ENCODE measurements at places on chromosomes 2 and 18.

GRCh38 chr2:145007093-145007959, 487.4 kb upstream of the ZEB2 start:
- DNase-seq: no peak

DNA sequence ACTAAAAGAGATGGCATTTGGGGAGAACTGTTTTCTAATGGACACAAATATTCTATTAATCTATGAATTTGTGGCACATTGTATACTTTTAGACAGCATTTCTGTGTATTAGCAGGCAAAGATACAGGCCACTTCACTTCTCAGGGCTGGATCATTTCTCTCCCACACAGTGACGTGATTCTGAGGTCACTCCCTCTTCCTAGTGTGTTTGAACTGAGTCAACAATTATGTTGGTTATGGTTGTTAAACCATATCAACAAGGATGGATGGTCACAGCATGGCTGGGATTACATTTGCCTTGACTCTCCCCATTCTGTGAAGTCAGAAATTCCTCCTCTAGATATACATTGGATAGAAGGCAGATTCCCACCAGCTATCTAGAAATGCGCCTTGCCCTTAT, 11.6 kb downstream of the NOSTRIN start:
- DNase-seq: no peak

DNA sequence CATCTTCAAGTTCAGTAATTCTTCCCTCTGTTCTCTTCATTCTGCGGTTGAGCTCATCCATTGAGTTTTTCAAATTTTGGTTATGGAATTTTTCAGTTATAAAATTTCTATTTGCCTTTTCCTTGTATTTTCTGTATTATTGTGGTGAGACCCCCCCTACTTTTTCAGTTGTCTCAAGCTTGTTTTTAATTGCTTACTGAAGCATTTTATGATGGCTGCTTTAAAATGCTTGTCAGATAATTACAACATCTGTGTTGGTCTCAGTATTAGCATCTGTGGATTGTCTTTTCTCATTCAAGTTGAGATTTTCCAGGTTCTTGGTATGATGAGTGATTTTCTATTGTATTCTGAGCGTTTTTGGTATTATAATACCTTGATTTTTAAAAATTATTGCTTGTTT, 121.2 kb upstream of the REV1 start:
- no peak for DNase-seq

DNA sequence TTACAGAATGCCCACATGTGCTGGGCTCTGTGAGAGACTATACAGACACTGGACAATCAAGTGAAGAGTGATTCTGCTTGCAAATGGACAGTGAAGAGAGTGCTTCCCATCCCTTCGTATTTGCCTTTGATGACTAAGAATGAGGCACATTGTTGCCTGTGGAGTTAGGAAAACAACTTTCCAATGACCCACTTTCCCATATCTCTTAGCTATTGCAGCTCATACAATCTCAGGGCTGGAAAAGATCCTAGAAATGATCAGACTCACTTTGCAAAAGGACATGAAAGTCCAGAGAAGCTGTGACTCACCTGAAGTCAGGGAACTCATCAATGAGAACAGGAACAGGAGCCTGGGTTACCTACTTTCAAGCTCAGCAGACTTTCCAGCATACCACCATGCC, 440.5 kb upstream of the TCF4 start:
- no peak for DNase-seq

- no peak for DNase-seq
Measured at GRCh38 chr2:203893401-203893800, 25.8 kb downstream of the CTLA4 start.

- DNase-seq: no peak
Measured at GRCh38 chr18:76658627-76659026, 163.6 kb upstream of the ZNF516 start.

DNA sequence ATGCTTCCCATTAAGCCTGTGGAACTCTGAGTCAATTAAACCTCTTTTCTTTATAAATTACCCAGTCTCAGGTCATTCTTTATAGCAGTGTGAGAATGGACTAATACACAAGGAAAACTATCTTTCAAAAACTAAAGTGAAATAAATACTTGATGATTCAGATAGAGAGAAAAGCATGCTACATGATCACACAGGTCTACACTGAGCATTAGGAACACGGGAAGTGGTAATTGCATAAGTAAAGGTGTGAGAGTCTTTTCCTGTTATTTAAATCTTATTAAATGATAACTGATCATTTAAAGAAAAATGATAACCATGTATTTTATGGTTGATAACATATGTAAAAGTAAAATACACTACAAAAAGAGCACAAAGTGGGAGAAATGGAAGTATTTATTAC, 812.0 kb upstream of the RAB6C start:
- DNase-seq: no peak

GRCh38 chr2:135142323-135142722, 90.2 kb downstream of the RAB3GAP1 start:
- DNase-seq: no peak

- no peak for DNase-seq
Measured at GRCh38 chr2:232880764-232881351, 10.8 kb downstream of the SNORC start.

DNA sequence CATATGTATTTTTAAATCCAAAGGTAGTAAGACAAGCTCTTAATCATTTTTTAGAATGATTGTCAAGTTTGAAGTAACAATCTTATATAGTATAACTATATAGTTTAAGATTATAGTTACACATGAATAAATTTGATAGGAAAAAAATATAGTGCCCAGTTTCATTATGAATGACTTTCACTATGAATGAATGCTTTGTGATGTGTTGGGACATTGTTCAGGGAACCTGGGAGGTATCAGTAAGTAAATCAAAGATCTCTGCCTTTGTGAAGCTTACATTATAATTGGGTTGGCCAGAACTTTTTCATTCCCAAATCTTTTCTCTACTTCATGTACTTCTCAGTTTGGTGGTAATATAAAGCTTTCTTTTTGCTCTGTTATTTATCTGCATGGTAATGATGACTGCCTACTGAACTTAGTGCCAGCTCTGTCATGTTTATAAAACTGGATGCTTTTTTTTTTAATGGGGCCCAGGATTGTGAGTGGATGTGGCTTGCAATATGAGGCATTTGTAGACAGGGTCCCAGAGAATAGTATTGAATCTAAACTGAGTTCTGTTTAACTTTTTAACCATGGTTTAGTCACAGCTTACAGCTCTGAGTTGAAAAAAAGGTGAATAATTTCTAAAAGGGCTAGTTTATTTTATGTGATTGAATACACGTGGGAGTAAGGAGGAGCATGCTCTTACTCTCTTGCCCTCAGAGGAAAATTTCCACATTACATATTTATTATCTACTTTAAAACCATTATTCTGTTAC, 23.3 kb downstream of the GLS start:
- no peak for DNase-seq

GRCh38 chr2:101710471-101711318, 13.2 kb downstream of the MAP4K4 start:
- DNase-seq: no peak

DNA sequence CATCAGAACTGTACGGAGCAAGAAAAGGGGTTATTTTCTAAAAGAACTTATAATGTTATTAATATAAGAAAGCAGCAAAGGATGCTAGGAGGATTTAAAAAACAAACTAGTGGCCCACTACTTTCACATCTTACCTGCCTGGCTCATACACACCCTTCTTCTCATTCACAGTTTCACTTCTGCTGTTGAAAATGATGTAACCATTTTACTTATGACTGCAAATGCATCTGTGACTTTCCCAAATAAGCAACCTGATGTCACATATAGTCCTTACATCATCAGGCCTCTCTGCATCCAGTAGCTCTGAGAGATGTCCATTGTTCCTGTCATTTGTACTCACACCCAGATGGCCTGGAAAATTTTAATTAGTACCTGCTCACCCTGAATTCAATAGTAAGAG, 101.8 kb upstream of the MYO3B start:
- DNase-seq: peak; percentile 31

DNA sequence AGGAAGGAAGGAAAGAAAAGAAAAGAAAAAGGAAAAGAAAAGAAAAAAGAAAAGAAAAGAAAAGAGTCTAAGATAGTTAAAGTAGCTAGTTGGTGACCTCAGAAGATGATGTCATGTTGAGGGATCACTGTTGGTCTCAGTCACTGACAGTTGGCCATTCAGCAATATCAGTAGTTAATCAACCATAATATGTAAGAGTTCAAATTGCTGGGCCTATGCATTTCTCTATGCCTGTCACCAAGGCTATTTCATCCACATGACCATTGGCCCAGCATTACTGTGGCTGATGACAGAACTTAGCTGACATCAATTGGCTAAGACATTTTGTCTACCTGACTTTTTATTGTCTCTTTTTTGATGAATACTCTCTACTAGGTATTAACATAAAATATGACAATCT, 435.5 kb upstream of the CRIM1 start:
- DNase-seq: no peak

DNA sequence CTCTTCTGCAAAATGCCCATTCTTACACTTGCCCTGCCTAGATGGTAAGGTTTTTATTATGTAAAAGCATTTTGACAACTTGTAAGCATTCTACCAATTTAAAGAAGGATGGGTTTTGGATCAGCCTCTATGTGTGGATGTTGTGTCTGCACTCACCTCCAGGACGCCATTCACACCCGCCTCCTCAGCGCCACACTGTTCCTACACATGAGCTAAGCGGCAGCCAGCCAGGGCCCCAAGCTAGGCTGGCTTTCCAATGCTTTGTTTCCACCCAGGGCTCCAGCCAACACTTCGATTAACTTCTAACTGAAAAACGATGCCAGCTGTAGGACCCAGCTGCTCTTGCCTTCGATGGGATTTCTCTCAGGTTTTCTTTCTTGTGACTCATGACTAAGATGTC, 73.3 kb upstream of the FZD7 start:
- DNase-seq: no peak

GRCh38 chr2:11646530-11646929, 23.5 kb downstream of the NTSR2 start:
- no peak for DNase-seq

DNA sequence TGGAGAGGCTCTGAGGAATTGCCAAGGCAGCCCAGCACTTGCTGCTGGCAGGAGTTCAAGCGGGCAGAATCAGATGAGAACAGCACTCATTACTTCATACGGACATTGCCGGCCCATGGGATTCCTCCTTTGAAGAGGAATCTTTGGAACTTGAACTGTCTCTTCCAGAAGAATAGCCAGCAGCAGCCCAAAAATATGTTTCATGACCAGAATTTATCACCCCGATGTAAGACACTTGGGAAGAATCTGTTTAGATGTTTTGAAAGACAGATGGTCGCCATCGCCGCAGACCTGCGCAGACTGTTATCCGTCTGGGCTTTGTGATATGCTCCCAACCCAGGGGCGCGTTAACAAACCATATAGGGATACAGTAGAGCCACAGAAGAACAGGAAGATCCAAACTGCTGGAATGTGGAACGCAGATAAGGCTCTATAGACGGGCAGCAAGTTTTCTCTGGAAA, 3.7 kb upstream of the ADI1 start:
- no peak for DNase-seq

DNA sequence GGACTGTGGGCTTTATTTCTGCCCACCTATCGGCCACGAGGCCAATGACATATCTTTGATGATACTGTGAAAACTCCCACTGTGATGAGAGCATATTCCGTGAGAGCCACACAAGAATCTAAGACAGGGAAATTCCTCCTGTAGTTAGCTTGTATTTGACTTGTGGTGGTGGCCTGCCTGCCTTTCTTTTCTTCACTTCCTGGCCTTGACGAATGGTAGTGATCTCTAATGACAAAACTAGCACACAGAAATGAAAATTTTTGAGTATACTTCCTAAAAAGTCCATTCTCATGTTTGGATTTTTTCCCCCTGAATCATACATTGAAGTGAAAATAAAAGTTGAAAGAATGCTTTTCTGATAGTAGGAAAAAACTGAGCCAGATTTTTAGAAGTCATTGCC, 94.4 kb downstream of the MGAT5 start:
- no peak for DNase-seq

- no peak for DNase-seq
Measured at GRCh38 chr2:233973786-233974185, 56.6 kb downstream of the TRPM8 start.
